Lower lobe of right lung (tissue), 2 donors: ENCODE measurements at places on chromosomes 1 and 21. TPM values are rescaled to one million over a fixed set of nuclear protein-coding genes. Genes with fewer than 3 reads are reported as not detected.

DNA sequence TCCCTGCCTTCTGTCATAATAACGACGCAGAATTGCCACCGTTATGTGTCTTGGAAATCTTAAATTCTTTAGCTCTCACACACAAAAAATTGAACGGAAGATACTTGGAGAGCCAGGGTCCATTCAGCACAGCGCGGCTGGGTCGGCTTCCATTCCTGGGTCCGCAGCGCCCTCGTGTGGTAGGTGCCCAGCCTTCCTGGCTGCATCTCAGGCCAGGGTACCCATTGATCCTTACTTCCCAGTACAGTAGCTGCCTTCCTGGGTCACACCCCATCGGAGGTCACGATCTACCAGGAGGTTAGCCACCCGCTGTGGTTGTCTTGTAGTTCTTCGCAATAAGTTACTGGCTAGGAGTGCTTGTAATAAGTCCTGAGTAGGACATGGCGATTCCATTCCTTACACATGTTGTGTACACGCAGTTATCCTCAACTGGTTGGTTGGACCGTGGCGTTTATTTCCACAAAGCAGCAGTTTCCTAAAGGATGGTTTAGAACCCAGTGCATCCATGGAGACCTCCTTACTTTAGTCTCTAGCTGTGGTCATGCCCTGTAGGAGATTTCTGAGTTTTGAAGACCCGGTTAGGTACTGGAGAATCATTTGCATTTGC, 9.9 kb upstream of the MTARC1 start:
- DNase-seq, result peak; percentile 89

DNA sequence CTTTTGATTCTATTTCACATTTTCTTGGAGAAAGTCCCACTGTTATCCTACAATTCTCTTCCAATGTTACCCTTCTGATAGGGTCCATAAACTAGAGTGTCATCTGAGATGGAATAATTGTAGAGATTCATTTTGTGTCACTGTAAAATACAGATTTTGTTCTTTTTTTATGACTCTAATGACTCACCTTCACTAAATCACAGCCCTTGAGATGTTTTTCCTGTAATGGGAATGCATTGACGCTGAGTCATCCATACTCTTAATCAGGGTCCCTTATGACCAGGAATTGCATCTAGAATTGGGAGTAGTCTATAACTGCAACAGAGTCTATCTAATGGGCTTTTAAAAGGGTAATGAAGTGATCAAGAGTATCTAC, 315.5 kb downstream of the TGFB2 start:
- no peak for DNase-seq

DNA sequence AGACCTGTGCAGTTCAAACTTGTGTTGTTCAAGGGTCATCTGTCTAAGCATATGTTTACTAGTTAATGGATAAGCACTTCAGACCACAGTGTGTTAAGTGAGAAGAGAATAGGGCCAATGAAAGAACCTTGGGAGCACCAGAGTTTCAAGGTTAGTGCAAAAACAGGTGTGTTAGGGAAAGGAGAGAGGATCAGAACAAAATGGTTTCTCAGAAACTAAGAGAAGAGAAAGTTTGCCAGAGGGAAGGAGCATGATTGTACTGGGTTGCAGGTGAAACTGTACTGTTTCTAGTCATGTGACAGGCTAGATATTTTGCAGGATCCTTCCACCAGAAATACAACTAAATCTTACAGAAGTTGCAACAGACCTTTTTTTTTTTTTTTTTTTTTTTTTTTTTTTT, 23.3 kb downstream of the RPRD2 start:
- DNase-seq, result no peak

DNA sequence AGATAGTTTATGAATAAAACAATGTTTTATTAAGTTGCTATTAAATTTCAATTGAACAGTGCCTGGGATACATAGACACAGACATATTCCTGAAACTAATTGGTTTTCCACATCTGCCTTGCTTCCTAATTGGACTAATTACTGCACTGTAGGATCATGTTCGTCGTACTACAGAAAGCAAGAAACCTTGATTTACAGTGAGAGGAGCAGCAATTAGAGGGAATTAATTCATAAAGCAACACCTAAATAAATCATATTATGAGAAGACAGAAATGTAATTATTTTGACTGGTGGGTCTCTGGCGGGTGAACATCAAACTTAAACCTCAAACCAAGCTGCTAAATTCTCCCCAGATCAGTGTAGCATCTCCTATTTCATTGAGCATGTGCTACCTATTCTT, 124.6 kb upstream of the CAMK1G start:
- no peak for DNase-seq

DNA sequence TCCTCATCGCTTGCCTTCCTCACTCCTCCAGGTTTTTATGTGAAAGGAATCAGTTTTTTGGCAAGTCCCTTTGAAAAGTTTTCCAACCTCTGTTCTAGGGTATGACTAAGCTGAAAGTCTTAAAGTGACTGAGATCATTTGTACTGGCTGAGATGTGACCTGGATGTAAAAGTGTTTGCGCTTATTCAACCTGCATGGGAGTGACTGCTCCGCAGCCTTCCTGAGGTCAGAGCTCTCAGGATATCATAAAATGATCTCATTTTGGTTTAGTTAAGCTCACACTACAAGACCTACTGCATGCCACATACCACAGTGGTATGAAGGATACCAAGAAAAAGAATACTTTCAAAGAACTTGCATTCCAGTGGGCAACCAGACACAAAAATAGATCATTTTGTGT, 29.8 kb upstream of the TADA1 start:
- no peak for DNase-seq

DNA sequence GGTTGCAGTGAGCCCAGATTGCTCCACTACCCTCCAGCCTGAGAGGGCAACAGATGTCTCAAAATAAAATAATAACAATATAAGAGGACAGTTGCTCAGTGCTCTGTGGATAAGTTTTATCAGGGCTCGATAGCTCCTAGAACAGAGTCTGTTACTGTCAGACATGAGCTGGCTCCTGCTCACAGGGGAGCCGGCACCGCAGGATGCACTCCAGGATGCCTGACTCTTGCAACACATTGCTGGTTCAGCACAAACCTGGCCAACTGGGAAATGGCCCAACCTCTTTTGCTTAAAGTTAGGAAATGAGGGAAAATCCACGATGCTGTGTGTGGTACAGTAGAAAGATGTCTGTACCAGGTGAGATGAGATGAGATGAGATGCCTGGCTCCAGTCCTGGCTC, 5.8 kb upstream of the CTSE start:
- peak; percentile 66 for DNase-seq

- no peak for DNase-seq
Measured at GRCh38 chr1:155106862-155107261, 20.8 kb upstream of the EFNA1 start.

Gene KAZN
- total RNA-seq, result 21.2 TPM

Gene KDF1
- 8.1 TPM for total RNA-seq

Gene DNALI1
- total RNA-seq, result 28.1 TPM

Gene NUDT17
- 2.5 TPM for total RNA-seq
